ENCODE measurements at places on chromosomes 5 and 9.

DNA sequence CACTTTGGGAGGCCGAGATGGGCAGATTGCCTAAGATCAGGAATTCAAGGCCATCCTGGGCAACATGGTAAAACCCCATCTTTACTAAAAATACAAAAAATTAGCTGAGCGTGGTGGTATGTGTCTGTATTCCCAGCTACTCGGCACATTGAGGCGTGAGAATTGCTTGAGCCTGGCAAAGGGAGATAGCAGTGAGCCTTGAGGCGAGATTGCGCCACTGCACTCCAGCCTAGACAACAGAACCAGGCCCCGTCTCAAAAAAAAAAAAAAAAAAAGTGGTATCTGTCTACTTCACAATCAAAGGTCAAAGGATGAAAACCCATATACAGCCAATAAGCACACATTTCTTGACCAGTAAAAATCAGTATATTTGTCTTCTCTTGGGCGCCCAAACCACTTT lies 728.5 kb upstream of the ADAMTS16 start:
- DNase-seq: no peak

GRCh38 chr5:98258939-98259338 lies 514.5 kb upstream of the RGMB start:
- DNase-seq: no peak

DNA sequence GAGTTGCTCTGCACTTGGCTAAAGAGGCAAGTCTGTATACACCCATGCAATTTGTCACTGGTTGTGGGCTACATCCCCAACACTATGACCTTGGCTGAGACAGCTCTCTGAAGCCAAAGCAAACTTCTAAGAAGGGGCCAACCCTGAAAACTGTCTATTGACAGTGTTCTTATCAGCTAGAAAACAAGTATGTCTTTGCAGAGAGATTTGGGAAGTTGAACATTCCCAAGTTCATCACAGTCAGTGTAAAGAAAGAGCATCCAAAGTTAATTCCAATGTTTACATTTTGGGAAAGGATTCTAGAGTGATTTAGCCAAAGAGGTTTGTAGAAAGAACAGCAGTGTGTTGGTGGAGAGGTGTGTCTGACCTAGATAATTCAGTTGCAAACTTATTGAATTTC lies 711.1 kb upstream of the CHD1 start:
- DNase-seq: no peak

DNA sequence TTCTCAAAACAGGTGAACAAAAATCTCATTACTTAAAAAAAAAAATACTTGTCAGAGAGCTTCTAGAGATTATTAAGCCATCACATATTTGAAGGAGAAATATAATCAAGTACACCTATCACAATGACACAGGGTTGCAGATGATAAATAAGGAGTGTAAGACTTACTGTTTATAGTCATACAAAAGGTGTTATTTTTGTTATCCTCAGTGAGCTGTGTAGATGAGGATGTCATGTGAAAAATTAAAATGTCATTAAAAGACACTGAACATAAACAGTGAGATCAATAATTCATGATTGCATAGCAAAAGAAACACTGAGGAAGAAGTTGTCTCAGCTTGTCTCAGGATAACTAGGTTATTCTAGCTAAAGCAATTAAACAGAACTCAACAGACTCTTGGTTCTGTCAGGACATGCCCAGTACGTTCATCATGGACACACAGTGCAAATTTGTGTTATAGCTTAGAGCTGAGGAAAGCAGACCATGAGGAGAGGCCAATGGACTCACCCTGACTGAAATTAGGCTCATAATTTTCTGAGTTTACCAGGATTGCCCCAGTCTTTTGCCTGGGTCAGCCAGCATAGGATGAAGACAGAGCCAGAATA lies 1162.6 kb upstream of the C9orf72 start:
- DNase-seq: no peak

DNA sequence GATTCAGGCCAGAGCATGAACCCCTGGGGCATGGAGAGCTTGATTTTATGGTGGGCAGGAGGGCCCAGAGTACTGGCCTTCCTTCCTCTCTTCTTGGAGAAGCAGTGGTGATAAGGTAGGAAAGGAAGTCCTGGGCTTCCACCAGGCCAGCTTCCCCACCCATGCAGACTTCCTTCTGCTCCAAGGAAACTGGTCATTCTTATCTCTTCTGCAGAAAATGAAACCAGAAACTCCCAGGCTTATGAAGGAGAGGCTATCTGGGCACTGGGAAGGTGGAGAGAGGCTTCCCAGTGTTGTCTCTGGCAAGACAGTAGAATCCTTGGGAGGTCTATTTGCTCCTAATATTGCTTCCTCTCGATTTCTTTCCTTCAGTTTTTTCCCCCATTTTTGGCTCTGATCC lies 110.5 kb upstream of the EQTN start:
- DNase-seq: no peak

DNA sequence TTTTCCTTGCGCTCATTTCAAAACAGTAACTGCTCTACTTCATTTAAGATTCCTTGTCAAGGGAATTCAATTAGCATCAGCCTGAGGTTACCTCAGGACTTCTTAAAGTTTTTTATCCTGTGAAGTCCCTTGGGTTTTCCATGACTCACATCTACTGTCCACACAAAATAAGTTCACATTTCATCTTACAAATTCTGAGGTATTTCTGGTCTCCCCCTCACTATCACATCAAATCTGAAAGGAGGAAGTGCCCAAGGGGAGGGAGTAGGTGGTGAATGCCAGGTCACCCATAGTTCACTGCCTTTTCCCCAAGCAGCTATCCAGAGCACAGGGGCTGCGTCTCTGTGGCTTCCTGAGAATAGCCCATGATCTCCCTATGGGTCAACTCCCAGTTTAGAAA lies 227.1 kb upstream of the NREP start:
- DNase-seq: peak; percentile 92

All from BJ (cell line).